Prostate gland (tissue), 2 donors: ENCODE measurements at places on chromosomes 5 and 9. TPM values are rescaled to one million over a fixed set of nuclear protein-coding genes. Genes with fewer than 3 reads are reported as not detected.

Gene PTPN3
- total RNA-seq, result 11.0 TPM

Gene DAP
- total RNA-seq, result 86.2 TPM

Gene PCDHGA5
- total RNA-seq, result 4.8 TPM

Gene LPAR1
- 10.8 TPM for total RNA-seq

Gene TAS2R1
- not detected for total RNA-seq

Gene SHOC1
- total RNA-seq, result 13.6 TPM

Gene MARCHF11
- total RNA-seq, result 8.9 TPM

Gene CMBL
- 11.2 TPM for total RNA-seq

Gene ROPN1L
- total RNA-seq, result 34.9 TPM

Gene FAM114A2
- total RNA-seq, result 24.2 TPM

Gene ESM1
- not detected for total RNA-seq

Gene HNRNPK
- 480 TPM for total RNA-seq

- peaks cover 2% of the 10 kb centered on the region for H3K4me1 ChIP-seq
- no peak for DNase-seq
- H3K27me3 ChIP-seq, result no peaks in the 10 kb centered on the region
Measured at GRCh38 chr5:140967226-140967893, 1.1 kb downstream of the PCDHAC2 start.

GRCh38 chr9:128120741-128121465 lies 6.6 kb downstream of the PTGES2 start:
- no peaks in the 10 kb centered on the region for H3K27me3 ChIP-seq
- no peak for DNase-seq
- no peak overlapping the region for H3K27ac ChIP-seq
- no peak overlapping the region for H3K4me3 ChIP-seq

- H3K4me3 ChIP-seq, result no peak overlapping the region
- H3K36me3 ChIP-seq, result no peaks in the 10 kb centered on the region
- no peaks in the 10 kb centered on the region for H3K27me3 ChIP-seq
- H3K27ac ChIP-seq, result no peak overlapping the region
- no peaks in the 10 kb centered on the region for H3K4me1 ChIP-seq
Measured at GRCh38 chr5:994821-995220, 13.8 kb upstream of the NKD2 start.

- H3K27me3 ChIP-seq, result no peaks in the 10 kb centered on the region
- H3K36me3 ChIP-seq, result no peaks in the 10 kb centered on the region
- no peak overlapping the region for H3K27ac ChIP-seq
- DNase-seq, result no peak
- no peak overlapping the region for H3K4me3 ChIP-seq
Measured at GRCh38 chr9:76987594-76988200, 31.8 kb upstream of the FOXB2 start.

DNA sequence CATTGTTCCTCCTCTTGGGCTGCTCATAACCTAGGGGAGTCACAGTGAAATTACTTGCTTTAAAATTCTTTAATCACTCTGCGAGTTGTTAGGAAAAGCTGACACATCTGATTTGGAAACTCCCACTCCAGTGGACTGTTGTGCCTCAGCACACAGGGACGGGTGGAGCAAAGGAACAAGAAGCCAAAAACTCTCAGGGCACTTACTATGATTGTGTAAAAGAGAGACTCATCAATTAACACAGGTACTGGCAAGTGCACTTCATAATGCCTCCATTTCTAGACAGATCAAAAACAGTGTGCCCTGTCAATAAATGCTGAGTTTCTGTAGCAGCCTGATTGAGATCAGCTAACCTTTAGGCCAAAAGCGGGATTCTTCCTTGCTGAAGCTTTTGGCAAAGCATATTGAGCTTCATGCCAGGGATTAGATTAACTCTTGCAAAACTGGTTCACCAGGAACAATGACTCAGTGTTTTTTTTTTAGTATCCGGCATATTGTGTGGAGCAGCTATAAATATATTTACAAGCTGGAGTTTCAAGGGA lies 55.9 kb downstream of the TMC1 start:
- H3K4me1 ChIP-seq, result peaks cover 3% of the 10 kb centered on the region
- peak overlapping the region; percentile 11 for H3K4me3 ChIP-seq
- peak overlapping the region; percentile 71 for H3K27ac ChIP-seq
- H3K36me3 ChIP-seq, result no peaks in the 10 kb centered on the region

GRCh38 chr9:33233626-33234342 lies 6.2 kb upstream of the SPINK4 start:
- peak overlapping the region; percentile 63 for H3K27ac ChIP-seq
- DNase-seq, result peak; percentile 95
- H3K27me3 ChIP-seq, result no peaks in the 10 kb centered on the region
- no peaks in the 10 kb centered on the region for H3K36me3 ChIP-seq
- no peak overlapping the region for H3K4me3 ChIP-seq
- H3K4me1 ChIP-seq, result peaks cover 9% of the 10 kb centered on the region

GRCh38 chr5:162187371-162187770 lies 119.8 kb downstream of the GABRG2 start:
- H3K4me3 ChIP-seq, result no peak overlapping the region
- H3K4me1 ChIP-seq, result no peaks in the 10 kb centered on the region
- no peak for DNase-seq

- no peaks in the 10 kb centered on the region for H3K36me3 ChIP-seq
- no peaks in the 10 kb centered on the region for H3K27me3 ChIP-seq
- H3K4me1 ChIP-seq, result no peaks in the 10 kb centered on the region
- H3K27ac ChIP-seq, result no peak overlapping the region
- DNase-seq, result no peak
- no peak overlapping the region for H3K4me3 ChIP-seq
Measured at GRCh38 chr9:123556464-123557435, 200.8 kb downstream of the CRB2 start.

DNA sequence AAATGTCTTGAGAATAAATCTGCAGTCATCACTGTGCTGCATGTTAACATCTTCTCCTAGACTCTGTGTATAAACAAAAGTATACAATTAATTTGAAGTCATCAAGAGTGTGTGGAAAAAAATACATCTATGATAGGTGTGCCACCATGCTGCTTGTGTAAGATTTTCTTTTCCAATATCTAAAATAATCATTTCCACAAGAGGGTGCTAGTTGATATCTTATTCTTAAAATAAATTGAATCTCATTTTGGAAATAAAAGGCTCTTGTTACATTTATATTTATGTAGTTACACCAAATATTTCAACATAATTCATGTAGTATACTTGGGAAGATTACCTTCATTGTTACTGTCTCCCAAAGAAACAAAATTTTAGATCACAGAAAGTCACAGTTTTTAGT lies 14.1 kb upstream of the MOCS2 start:
- no peak overlapping the region for H3K4me3 ChIP-seq
- DNase-seq, result no peak
- H3K36me3 ChIP-seq, result no peaks in the 10 kb centered on the region
- H3K4me1 ChIP-seq, result no peaks in the 10 kb centered on the region
- H3K27ac ChIP-seq, result no peak overlapping the region

- DNase-seq, result no peak
- H3K27ac ChIP-seq, result no peak overlapping the region
- no peaks in the 10 kb centered on the region for H3K36me3 ChIP-seq
- no peaks in the 10 kb centered on the region for H3K27me3 ChIP-seq
- no peaks in the 10 kb centered on the region for H3K4me1 ChIP-seq
Measured at GRCh38 chr5:169153405-169153804, 147.5 kb downstream of the SLIT3 start.

DNA sequence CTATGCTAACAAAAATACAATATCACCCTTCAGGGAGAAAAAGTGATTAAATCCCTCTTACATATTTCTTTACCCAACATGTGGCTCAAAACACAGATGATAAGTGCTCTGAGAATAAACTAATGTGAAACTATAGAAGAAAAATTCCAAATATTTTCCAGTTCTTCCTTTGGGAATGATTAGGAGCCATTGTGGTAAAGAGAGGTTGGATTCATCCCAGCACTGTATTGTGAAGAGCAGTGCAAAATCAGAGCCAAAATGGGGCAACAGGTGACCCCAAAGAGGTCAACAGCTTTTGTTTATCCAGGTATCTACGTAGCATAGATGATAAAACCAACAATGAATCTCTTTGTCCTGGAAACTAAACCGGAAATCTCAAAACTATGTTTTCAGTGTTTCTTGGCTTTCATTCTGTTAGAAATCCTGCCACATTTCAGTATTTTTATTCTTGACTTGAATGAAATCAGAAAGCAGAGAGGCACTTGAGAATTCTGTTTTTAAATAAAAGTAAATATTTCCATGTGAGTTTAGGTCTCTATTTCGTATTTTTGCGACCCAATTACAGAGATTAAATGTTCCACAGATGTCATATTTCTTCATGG lies 120.4 kb upstream of the FST start:
- no peak overlapping the region for H3K27ac ChIP-seq
- no peak overlapping the region for H3K4me3 ChIP-seq
- no peaks in the 10 kb centered on the region for H3K27me3 ChIP-seq
- no peaks in the 10 kb centered on the region for H3K4me1 ChIP-seq

GRCh38 chr5:40071870-40072269 lies 607.8 kb upstream of the PTGER4 start:
- no peak for DNase-seq
- H3K27ac ChIP-seq, result no peak overlapping the region
- H3K36me3 ChIP-seq, result no peaks in the 10 kb centered on the region
- no peaks in the 10 kb centered on the region for H3K4me1 ChIP-seq
- no peaks in the 10 kb centered on the region for H3K27me3 ChIP-seq
- no peak overlapping the region for H3K4me3 ChIP-seq

DNA sequence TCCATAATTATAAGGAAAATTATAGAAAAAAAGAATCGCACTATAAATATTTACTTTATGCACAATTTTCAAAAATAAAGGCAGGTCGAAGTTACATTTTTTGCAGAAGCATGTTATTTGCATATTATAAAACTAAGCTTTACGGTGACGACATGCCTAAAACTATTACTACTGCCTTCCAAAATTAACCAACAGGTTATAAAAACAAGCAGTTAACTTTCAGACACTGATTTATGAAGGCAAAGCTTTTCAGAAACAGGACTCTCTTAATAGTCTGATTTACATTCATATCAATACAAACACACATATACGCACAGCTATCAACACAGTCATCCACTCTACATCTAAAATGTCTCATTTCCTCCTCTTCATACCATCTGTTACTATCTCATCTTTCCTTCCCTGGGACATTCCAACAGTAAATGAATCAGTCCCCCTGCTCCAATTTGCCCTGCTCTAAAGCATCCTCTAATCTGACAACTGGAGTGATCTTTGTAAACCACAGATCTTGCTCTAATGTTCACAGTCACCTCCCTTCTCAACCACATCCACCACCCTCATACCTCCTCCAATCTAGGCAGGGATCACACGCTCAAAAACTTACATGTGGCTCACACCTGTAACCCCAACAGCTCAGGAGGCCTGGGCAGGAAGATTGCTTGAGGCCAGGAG lies 21.6 kb downstream of the FBXW11 start:
- no peaks in the 10 kb centered on the region for H3K36me3 ChIP-seq
- H3K27ac ChIP-seq, result no peak overlapping the region

GRCh38 chr5:57445006-57445704 lies 37.5 kb downstream of the ACTBL2 start:
- no peak for DNase-seq
- H3K27ac ChIP-seq, result no peak overlapping the region
- H3K4me3 ChIP-seq, result no peak overlapping the region
- H3K4me1 ChIP-seq, result no peaks in the 10 kb centered on the region

GRCh38 chr5:1520791-1521453 lies 2.8 kb downstream of the LPCAT1 start:
- no peaks in the 10 kb centered on the region for H3K27me3 ChIP-seq
- DNase-seq, result no peak
- H3K4me1 ChIP-seq, result peaks cover 8% of the 10 kb centered on the region
- H3K27ac ChIP-seq, result no peak overlapping the region
- no peaks in the 10 kb centered on the region for H3K36me3 ChIP-seq

GRCh38 chr9:129885018-129885669 lies 49.9 kb downstream of the USP20 start:
- no peak for DNase-seq
- peaks cover 8% of the 10 kb centered on the region for H3K36me3 ChIP-seq
- H3K4me1 ChIP-seq, result peaks cover 19% of the 10 kb centered on the region

- H3K36me3 ChIP-seq, result no peaks in the 10 kb centered on the region
- H3K4me3 ChIP-seq, result no peak overlapping the region
- no peaks in the 10 kb centered on the region for H3K4me1 ChIP-seq
- no peaks in the 10 kb centered on the region for H3K27me3 ChIP-seq
Measured at GRCh38 chr9:26880262-26880661, 12.3 kb downstream of the CAAP1 start.

GRCh38 chr5:150573867-150574817 lies 66.2 kb downstream of the NDST1 start:
- H3K27ac ChIP-seq, result no peak overlapping the region
- no peaks in the 10 kb centered on the region for H3K36me3 ChIP-seq
- H3K4me3 ChIP-seq, result no peak overlapping the region
- no peak for DNase-seq
- H3K27me3 ChIP-seq, result no peaks in the 10 kb centered on the region

- H3K27me3 ChIP-seq, result no peaks in the 10 kb centered on the region
- H3K4me3 ChIP-seq, result no peak overlapping the region
- H3K36me3 ChIP-seq, result no peaks in the 10 kb centered on the region
- no peak for DNase-seq
Measured at GRCh38 chr9:138043061-138043410, 165.5 kb downstream of the CACNA1B start.

- no peak overlapping the region for H3K4me3 ChIP-seq
- no peaks in the 10 kb centered on the region for H3K4me1 ChIP-seq
- no peaks in the 10 kb centered on the region for H3K27me3 ChIP-seq
- DNase-seq, result no peak
- no peak overlapping the region for H3K27ac ChIP-seq
- no peaks in the 10 kb centered on the region for H3K36me3 ChIP-seq
Measured at GRCh38 chr5:132143148-132143547, 69.6 kb downstream of the CSF2 start.

DNA sequence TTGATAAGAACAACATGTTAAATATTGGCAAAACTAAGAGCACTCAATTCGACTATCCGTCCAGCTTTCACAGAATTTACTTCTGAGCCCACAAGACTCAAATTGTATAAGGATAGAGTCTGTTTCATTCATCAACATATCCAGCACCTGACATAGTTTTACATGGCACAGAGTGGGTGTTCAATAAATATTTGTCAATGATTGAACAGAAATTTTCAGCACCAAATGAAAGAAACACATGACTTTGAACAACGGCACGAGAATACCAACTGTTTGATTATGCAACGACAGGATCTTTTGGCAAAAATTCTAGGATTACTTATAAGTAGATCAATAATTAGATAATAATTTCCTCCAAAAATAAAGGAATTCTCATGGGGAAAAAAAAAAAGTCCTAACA lies 41.8 kb downstream of the SKP2 start:
- no peak overlapping the region for H3K27ac ChIP-seq
- no peak for DNase-seq
- H3K27me3 ChIP-seq, result no peaks in the 10 kb centered on the region
- no peak overlapping the region for H3K4me3 ChIP-seq
- no peaks in the 10 kb centered on the region for H3K4me1 ChIP-seq
- no peaks in the 10 kb centered on the region for H3K36me3 ChIP-seq

DNA sequence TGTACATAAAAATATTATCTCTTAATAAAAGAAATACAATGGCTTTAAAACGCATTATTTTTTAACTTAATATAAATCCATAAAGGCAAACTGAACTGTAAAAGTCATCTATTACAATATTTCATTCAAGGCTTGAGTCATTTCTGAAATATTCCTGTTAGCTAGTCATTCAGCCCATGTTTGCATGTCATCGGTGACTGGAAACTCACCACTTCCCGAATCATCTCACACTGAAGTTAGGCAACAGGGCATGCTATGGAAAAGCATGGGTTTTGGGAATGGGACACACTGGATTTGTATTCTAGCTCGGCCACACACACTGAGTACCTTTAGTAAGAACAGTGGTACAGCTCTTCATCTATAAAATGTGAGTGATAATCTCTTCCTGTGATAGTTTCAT lies 691.1 kb upstream of the C9orf72 start:
- H3K36me3 ChIP-seq, result no peaks in the 10 kb centered on the region
- no peaks in the 10 kb centered on the region for H3K4me1 ChIP-seq
- no peak overlapping the region for H3K4me3 ChIP-seq
- no peak overlapping the region for H3K27ac ChIP-seq
- no peak for DNase-seq
- no peaks in the 10 kb centered on the region for H3K27me3 ChIP-seq
